ENCODE measurements at places on chromosomes 5 and 9. TPM values are rescaled to one million over a fixed set of nuclear protein-coding genes. Genes with fewer than 3 reads are reported as not detected.

DNA sequence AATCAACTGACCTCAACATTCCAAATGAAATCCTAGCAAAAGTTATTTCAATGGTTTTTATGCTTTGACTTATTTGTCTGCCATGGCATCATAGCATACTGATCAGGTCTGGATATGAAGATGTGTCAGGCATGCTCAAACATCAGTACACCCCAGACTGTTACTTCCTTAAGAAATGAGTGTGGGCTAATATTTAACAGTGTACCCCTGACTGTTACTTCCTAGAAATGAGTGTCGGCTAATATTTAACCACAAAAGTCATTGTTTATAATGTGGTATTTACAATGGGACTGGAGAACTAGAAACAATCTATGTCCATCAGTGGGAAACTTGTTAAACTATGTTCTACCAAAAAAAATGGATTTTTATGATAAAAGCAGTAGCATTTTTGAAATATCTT is 38.1 kb upstream of the HNRNPA0 start:
- no peak overlapping the region for H3K27ac ChIP-seq
- H3K27me3 ChIP-seq, result no peaks in the 10 kb centered on the region
- no peak for DNase-seq
- H3K4me3 ChIP-seq, result no peak overlapping the region
- no peaks in the 10 kb centered on the region for H3K4me1 ChIP-seq

The AGXT2 gene
- 51.1 TPM for polyA plus RNA-seq

The PCDHGB7 gene
- polyA plus RNA-seq, result 0.78 TPM

The PFN3 gene
- polyA plus RNA-seq, result not detected

Measured in liver (tissue), 10 donors.